Renal pelvis (tissue), 12 donors: ENCODE measurements at places on chromosomes 6 and 20.

DNA sequence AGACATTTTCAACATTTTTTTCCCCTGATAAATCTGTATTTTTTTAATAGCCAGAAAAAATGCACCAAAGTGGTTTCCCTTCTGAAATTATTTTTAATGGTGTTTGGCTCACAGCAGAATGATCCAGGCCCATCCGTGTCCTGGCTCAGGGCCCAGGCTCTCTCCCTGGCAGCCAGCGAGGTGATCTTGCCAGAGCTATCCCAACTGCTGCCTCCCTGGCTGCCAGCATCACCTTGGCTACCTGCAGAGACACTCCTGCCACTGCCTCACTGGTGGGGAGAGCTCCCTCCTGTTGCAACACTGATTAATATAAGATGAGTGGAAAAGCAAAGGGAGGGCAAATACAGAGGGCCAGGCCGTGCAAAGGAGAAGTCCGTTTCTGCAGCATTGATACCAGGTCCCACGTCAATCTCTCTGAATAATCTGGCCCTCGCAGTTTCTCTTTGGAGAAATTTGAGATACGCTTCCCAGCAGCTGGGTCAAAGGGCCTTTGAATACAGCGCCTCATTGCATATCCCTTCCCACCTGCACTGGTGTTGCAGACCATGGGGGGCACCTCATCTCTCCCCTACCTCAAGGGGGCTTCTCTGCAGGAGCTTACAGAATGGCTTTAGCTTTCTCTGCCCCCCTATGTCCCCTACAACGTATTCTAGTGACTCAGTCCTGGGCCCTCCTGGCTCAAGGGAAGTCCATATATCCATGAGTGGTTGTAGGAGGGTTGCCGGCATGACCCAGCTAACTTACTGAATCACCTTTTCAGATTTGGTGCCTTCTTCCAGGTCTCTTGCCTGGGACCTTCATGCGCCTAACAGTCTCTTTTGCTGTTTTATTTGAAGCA is 12.8 kb upstream of the DSTN start:
- DNase-seq: no peak

DNA sequence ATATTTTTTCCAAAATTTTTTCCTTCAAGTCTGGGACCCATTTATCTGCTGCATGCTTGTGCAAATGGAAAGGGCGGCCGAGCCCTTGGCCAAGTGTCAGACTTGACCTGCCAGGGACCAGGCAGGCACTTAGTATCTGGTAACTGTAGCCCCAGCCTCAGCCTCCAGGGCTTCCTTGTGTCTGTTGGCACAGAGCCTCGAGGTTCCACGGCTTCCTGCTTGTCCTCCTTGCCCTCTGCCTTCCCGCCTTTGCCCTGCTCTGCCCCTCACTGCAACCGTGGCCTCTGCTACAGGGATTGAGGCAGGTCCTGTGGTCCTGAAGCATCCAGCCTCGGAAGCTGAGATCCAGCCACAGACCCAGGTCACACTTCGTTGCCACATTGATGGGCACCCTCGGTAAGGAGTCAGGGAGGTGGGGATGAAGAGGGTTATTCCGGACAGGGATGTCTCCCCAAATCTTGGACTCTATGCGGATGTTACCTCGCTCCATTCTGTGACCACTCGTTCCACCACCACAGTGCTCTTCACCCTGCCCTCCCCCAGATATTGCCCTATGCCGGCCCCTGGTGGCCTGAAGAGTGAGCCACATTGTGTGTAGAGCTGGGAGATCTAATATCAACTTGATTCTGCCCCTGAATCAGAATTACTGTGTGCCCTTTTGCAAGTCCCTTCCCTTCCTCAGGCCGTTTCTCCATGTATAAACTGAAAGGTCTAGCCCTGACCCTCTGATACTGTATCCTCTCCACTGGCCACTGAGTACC is 41.5 kb upstream of the SRF start:
- no peak for DNase-seq

DNA sequence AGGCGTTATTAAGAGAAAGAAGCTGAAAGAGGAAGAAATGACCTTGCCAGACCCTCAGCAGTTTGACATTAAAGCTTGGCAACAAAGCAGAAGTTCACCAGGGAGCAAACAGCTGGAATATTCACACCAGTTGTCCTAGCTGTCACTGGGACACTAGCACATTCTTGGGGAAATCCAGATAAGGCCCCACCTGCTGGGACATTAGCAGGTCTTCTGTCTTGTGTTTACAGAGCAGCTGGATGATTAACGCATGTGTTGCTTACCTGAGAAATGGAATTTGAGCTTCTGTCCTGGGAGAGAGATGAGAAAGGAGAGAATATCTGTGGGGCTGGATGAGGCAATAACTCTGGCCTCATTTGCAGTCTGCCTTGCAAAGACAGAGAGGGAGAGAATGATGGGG is 137.6 kb upstream of the RIN2 start:
- DNase-seq: peak; percentile 2

- no peak for DNase-seq
Observed at GRCh38 chr6:138454981-138455706, 44.1 kb downstream of the NHSL1 start.

DNA sequence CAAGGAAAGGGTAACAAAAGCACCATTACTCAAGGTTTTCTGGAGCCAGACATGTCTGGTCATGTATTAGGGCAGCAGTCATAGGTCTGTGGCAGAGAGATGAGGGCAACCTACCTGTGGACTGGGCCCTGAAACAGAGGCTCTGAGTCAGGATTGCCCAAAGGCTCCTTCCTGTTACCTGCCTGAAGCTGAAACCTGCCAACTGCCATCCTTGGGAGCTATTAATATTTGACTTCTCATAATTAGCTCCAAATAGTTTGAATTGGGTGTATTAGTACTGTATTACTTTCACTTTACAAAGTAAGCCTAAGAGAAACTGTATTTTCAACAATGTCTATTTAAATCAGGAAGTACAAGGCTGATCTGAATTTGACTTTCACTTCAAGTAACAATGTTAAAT is 72.0 kb upstream of the TBX18 start:
- no peak for DNase-seq

DNA sequence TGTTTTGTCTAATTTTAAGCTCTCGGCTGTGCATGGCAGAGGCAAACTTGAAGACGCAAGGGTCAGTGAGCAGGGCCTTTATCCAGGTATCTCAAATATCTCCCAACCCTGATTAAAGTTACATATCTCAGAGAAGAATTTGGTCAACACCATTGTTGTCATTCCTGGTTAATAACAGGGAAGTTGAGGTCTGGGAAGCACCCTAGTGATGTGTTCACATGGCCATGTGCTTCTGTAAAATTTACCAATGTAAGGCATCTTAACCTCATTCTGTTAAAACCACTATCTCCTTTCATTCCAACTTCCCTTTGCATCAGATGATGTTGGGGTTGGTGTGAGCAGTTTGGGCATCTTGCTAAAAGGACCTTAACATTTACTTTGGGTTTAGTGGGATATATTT is 4.0 kb upstream of the FAM110A start:
- no peak for DNase-seq

GRCh38 chr20:48745330-48745729 is 82.5 kb downstream of the PREX1 start:
- no peak for DNase-seq

DNA sequence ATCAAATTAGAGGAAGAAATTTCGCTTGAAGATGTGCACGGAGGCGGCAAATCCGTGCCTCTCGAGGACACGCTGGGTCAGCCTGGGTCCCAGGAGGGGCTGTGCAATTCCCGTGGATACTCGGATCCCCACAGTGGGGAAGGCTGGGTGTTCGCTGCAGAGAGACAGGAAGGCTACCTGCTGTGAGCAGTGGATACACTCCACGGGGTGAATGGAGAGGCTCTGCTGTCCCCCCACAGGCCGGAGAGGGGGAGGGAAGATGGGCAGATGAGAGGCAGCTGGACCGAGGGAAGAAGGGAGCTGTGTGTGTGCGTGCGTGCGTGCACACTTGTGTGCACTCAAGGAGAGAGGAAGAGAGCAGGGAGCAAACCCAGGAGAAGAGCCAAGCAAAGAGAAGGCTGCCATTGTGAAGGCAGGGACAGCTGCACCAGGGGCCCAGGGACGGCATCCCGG is 57.3 kb downstream of the SULF2 start:
- DNase-seq: no peak

- no peak for DNase-seq
Observed at GRCh38 chr6:82088978-82089771, 158.4 kb downstream of the IBTK start.

- no peak for DNase-seq
Observed at GRCh38 chr6:158391276-158391675, 79.0 kb downstream of the TULP4 start.

- peak; percentile 21 for DNase-seq
Observed at GRCh38 chr6:100479179-100480035, 14.7 kb upstream of the SIM1 start.

DNA sequence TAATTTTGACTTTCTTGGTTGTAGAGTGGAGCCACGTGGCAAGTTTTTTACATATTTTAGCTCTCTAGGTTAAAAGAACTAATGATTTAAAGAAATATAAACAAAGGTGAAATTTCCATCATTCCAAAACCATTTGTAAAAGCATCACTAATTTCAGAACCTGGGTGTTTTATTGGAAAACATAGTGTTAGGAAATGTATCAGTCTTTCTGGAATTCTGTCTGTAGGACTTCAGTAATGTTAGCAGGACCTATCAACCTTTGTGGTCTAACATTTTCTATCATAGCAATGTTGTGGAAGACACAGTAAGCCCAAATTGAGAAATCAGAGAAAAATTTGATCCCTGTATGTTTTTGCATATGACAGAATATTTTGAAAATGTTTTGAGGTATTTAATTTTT is 28.3 kb downstream of the L3MBTL3 start:
- no peak for DNase-seq

GRCh38 chr6:24391756-24392405 is 10.9 kb upstream of the MRS2 start:
- no peak for DNase-seq

DNA sequence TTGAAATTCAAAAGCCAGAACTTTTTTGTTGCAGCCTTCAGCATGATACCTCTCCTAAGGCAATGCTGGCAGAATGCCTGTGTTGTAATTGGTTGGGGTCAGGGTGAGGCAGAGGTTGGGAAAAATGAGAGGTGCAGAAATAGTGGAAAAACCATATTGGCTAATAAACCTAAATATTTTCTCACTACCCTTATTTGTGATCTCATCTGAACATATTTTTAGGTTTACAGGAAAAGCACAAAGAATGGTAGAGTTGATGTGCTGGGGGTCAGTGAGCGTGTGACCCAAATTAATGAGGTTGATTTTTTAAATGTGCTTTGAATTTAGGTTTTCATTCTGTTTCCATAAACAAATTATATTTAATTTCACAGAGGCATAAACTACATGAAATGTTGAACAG is 437.3 kb downstream of the HDGFL1 start:
- DNase-seq: no peak

- no peak for DNase-seq
Observed at GRCh38 chr20:14568701-14569100, 231.3 kb upstream of the FLRT3 start.

DNA sequence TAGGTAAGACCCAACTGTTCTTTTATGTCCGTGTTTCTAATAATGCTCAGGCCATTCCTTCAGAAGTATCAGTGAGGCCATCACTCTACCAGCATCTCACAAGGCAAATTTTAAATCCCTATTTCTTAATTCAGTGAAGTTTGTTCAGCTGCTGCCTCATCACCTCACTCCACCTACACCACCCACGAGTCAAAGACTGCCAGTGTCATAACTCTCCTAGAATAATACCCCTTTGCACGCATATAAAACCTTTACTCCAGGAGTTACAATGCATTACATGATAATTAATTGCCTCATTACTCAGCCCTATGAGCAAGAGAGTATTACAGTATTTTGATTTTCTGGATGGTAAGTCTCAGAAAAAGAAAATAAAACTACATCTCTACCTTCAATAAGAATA is 793.6 kb downstream of the TFAP2A start:
- DNase-seq: no peak

DNA sequence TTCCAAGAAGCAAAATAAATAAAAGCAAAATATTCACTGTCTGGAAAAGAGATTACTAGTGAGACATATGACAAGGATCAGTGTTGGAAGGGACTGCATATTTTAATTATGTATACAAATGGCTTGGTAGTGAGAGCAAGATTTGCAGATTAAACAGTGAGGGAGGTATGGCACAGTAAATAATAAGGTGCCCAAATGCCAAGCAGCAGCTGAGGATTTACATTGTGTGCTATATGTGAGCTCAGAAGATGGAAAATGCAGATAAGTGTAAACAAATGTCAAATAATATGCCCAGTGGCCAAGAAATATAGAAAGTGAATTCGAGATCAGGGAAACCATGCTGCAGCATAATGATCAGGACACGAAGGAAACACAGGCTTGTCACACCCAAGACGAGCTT is 173.8 kb upstream of the NRSN1 start:
- DNase-seq: no peak

- DNase-seq: no peak
Observed at GRCh38 chr20:2859330-2860121, 13.8 kb upstream of the PTPRA start.

DNA sequence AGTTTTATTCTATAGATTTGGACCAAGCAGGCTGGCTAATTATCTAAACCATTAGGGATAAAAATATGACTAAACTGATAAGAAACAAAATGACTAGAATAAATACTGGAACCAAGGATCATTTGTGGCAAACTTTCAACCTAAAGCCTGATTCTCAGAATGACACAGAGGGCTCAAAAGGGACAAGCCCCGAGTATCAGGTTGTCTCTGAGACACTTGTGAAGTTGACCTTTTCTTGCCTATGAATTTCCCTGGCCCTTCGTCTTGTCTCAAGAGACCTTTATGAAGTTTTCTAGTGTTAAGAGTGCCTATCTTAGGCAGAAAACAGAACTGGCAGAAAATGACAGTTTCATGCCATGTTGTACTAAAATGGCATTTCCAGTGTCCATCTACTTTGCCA is 68.3 kb downstream of the IMPG1 start:
- no peak for DNase-seq

- DNase-seq: no peak
Observed at GRCh38 chr6:117399924-117400323, 25.8 kb downstream of the ROS1 start.

DNA sequence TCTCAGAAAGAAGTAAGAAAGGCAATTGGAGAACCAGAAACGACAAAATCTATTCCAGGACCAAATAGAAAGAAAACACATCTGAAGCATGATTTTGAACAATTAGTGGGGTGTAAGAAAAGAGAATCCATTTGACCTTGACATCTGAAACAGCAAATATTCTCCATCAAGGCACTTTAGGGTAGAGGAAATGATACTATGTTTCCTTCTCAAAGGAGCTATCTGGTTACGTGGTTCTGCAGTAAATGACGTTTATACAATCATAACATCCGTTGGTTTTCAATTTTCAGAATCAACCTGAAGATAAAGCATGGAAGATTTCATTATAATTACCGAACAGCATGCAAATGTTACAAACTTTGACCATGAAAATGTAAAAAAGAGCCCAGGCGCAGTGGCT is 8.2 kb upstream of the SIGLEC1 start:
- no peak for DNase-seq

- no peak for DNase-seq
Observed at GRCh38 chr20:58244517-58245030, 16.1 kb upstream of the ANKRD60 start.

GRCh38 chr6:52109171-52109571 is 21.8 kb upstream of the PKHD1 start:
- DNase-seq: no peak

- no peak for DNase-seq
Observed at GRCh38 chr20:5923493-5923892, 26.8 kb downstream of the TRMT6 start.
